ENCODE measurements at places on chromosomes 4 and X.

DNA sequence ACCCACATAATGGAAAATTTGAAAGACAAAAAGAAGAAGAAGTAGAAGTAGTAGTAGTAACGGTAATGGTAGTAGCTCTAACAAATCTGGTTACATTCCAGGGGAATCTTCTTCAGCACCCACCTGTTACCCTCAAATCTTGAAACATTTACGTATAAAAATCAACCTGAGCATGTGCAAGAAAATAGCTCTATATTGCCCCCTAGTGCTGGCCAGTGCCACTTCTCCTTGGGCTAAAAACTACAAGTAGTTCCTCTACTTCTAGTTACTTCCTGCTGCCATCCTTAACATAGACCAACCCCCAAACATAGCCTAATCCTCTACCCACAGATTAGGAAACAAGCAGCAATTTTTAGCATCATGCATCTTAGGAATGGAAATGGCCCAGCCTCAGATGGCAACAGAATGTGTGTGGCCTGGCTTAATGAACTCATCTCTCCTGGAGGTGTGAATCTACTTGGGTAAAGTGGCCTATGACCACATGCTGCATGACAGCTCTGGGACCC, 3.1 kb downstream of the PDGFC start:
- DNase-seq = peak; percentile 84

GRCh38 chr4:114209584-114209983, 230.1 kb upstream of the ARSJ start:
- DNase-seq = no peak

DNA sequence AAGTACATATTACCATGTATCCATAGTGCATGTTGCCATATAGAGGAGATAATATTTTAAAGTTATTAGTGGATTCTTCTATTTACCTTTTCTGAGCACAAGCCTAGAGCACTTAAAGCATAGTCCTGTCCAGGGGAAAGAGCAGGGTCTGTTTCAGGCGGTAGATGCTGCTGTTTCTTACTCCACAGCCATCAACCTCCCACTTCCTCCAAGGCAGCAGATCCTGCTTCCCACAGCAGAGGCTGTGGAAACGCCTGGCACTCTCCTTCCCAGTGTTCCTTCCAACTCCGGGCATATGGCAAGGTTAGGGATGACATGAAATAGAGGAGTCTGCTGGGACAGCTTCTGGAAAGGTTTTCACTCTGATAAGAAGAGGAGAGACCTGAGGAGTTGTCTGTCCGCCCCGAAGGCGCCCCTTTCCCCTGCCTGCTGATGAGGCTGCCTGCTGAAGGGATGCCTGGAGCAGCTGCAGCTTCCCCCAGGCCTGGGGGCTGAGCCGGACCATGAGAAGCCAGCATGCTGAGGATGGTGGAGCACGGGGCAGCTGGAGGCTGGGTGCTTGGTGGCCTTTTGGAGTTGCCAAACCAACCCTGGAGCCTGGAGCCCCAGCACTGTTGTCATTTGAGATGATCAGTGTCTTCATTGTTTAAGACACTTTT, 43.9 kb upstream of the SLC25A4 start:
- no peak for DNase-seq

- DNase-seq = peak; percentile 65
These were observed at the start of gene SLC25A53 for GRCh38 chrX:104156630-104157529. TSS of gene SLC25A53 (minus strand) at chrX:104157009. CDS start at chrX:104105257, 51,752 bp downstream.

DNA sequence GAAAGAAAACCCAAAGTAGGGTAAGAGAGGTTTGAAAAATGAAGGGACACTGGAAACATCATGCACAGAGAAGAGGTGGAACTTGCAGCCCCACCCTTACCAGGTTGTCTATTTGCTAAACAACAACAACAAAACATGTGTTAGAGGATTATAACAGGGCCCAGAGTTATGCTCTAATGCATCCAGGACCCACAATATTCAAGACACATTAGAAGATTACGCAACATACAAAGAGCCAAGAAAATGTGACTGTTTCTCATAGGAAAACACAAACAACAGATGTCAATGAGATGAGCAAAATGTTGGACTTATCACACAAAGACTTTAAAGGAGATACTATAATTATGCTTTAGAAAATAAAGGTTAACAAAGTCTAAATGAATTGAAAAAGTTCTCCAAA, 128.5 kb downstream of the LRBA start:
- DNase-seq = peak; percentile 46

GRCh38 chrX:150298841-150299551, 64.1 kb upstream of the MAMLD1 start:
- no peak for DNase-seq

GRCh38 chrX:69232945-69233344, 67.7 kb upstream of the PJA1 start:
- DNase-seq = no peak

DNA sequence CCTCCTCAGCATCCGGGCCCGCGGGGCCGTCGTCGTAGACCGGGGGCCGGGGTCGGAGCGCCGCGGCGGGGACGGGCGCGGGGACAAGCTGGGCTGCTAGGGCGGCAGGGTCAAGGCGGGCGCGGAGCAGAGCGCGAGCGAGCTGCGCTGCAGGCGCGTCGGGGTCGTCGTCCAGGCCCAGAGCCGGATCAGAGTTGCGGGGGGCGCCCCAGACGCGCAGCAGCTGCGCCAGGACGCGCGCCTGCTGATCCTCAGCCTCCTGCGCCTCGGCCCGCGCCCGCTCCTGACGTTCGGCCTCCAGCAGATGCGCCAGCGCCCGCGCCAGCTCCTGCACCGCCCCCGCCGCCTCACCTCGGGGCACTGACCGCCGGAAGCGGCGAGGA, 3.5 kb downstream of the PCSK1N start:
- DNase-seq = no peak

DNA sequence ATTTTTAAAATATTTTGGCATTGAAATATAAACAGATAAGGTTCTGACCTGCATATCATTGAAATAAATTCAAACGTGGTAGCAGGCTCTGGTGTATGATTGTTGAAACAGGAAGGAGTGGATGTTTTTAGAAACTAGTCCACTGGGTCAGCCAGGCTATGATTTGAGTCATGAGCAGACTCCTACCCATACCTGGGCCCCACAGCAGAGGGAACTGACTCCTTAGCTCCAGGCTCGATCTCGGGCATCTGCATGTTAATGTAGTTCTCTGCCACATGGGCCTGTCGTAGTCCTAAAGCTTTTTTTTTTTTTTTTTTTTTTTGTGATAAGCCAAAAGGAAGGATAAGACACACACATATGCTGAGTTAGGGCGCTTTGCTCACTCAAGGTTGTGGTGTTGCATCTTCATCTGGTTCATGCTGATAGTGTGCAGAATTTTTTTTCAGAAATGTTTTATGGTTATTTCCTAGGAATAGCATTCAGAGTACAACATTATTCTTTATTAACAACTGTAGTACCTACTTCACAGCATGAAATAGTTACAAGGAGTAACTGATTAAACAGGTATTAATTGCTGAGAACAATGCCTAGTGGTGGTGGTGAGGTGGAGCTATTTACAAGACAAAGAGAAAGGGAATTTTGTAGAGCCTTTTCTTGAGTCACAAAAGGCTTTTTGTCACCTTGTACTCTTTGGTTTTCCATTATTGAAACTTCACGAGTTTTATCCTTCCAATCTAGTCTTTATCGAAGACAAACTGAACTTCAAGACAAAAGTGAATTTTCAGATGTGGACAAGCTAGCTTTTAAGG, 27.3 kb downstream of the OFD1 start:
- DNase-seq = peak; percentile 51

DNA sequence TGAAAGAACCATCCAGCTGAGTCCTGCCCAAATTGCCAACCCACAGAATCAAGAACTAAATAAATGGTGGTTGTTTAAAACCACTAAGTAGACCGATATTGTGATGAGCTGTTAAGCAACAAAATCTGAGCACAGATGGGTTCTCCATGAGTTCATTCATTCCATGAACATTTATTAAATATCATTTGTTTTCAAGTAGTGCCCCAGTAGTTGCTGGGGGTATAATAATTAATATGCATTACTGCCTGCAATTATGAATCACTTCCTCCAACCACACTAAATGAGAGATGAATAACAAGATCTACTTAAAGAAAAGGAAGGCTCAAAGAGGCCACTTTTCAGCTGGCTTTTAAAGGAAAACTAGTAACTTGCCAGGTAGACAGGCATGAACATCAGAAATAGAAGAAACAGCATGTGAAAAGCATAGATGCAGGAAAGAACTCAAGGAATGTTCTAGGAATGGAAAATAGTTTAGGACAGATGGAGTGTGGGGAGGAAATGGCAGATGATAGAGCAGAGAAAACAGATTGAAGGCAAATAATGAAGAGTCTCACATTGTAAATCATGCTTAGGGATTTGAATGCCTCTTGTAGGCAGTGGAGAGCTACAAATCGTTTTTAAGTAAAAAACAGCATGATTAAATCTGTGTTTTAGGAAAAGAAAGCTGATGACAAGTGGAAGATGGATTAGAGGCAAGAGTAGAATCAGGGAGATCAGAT, 641.7 kb upstream of the DIPK2B start:
- DNase-seq = no peak

DNA sequence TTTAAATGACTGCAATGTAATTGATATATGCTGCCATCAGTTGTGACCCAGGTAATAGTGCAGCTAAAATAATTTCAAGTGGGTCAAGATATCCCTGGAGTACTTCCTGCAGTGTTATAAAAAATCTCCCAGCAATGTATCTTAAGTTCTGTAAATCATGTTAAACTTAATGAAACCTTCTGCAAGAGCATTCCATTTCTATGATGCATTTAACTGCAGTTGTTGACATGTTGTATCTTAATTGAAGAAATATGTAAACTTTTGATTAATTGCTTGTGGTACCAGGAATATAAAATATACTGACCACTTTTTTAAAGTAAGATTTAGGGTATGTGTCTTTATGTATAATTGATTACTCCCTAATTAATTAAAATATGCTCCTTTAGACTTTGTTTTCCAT, 213.6 kb downstream of the AFF2 start:
- DNase-seq = no peak

DNA sequence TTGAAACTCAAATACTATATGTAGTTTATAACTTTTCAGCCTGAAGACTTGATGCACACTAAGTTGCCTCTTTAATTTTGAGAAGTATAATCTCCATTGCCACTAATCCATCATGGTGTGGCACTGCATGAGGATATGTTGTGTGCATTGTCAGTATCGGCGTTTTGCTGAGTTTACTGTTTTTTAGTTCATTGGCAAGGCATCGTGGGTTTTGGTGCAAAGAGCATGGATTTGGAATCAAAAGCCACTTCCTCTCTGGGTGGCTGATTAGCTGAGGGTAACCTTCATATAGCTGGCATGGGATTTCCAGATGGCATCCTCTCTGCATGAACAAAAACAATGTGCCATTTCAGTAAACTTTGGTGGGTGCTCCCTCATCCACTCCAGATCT, 38.7 kb downstream of the FHL1 start:
- no peak for DNase-seq

GRCh38 chr4:152165846-152166245, 370.0 kb downstream of the FBXW7 start:
- no peak for DNase-seq

DNA sequence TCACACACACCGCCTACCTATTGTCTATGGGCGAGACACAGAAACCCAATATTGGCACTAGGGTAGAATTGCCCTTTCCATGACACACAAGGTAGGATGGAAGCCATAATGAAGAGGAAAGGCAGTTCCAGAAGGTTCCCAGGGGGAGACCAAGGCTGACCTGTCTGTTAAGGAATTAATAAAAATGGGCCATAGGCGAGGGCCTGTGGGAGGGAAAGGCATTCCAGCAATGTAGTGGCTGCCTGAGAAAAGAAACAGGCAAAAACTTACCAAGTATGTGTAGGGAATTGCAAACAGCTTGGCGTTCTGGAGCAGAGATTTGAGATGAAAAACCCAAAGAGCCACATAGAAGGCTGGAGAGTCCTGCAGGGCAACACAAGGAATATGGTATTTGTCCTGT, 19.1 kb downstream of the MAGED2 start:
- DNase-seq = no peak

GRCh38 chr4:76963131-76963750, 13.7 kb downstream of the SEPTIN11 start:
- no peak for DNase-seq

DNA sequence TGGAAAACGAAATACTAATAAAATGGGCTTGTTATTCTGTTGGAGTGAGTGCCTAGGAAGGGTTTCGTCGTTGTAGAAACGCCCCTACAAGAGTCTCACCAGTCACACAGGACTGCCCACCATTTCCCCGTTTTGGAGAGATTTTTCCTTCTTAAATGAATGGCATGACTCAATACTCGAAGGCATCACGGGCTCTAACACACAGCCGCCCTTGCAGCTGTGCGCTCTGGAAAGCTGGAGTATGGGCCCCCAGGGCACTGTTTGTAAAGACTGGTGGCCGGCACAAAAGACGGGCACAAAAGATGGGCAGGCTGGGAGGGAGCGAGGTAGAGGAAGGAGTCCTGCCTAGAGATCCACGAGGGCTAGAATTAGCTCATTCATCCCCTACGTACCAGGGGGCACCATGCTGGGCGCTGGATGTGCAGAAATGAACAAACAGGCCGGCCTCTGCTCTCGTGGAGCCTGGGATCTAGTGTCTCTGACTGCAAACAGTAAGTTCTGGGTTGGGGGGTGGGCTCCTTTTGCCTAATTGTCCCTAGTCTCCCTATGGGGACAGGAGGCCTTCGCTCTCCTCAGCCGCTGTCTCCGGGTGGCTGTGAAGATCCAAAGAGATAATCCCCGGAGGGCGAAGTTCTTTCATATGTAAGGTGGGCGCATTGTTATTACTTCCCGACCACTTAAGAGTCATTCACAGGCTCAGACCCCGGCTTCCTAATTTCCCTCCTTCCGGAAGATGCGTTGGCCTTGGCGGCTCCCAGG, 1.0 kb upstream of the SFRP2 start:
- DNase-seq = no peak

- no peak for DNase-seq
These were observed 338.1 kb upstream of the ZCCHC13 start for GRCh38 chrX:73965833-73966232.

DNA sequence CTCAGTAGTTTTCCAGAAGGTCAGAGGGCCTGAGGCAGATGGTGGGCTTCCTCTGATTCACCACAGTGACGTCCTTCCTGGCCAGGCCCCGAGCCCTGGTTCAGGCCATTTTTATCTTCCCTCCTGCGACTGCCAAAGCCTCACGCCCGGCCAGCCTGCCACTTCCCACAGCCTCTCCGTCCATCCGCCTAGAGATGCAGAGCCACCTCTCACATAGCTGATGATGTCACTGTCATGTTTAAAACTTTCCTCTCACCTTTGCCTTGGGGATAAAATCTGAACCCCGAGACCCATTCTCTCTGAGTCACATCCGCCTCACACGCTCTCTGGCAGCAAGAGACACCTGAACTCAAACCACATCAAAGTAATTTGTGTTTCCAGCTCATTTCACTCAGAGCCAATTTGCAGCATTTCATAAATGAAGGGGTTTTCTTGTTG, 175.3 kb downstream of the QDPR start:
- DNase-seq = no peak
